Esophagus muscularis mucosa (tissue), 4 donors: ENCODE measurements at places on chromosomes 3 and 15. TPM values are rescaled to one million over a fixed set of nuclear protein-coding genes. Genes with fewer than 3 reads are reported as not detected.
A peak's percentile ranks its signal among the peaks of the same experiment; 100 is the strongest.

DNA sequence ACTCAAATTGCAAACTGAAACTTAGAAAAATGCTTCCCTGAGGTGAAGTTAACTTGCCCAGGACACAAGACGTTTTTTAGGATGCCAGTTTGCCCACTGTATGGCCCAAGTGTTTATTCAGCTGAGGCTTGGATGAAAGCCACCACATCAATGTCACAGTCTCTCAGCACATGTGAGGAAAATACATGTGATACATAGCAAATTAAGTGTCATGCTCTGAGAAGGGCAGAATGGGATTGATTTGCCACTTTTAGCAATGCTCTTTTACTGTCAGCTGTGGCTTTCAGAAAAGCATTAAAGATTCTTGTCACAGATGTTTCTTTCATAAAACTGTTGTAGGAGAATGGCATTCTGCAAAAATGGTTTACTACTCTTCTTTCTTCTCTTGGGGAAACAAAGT, 165.5 kb downstream of the ZIC1 start:
- no peaks in the 10 kb centered on the region for H3K4me1 ChIP-seq
- no peak for DNase-seq
- H3K36me3 ChIP-seq: no peaks in the 10 kb centered on the region
- H3K27ac ChIP-seq: no peak overlapping the region

GRCh38 chr3:117018655-117019054, 309.1 kb downstream of the TUSC7 start:
- no peaks in the 10 kb centered on the region for H3K36me3 ChIP-seq
- no peaks in the 10 kb centered on the region for H3K27me3 ChIP-seq
- H3K27ac ChIP-seq: no peak overlapping the region
- DNase-seq: no peak
- no peak overlapping the region for H3K4me3 ChIP-seq

DNA sequence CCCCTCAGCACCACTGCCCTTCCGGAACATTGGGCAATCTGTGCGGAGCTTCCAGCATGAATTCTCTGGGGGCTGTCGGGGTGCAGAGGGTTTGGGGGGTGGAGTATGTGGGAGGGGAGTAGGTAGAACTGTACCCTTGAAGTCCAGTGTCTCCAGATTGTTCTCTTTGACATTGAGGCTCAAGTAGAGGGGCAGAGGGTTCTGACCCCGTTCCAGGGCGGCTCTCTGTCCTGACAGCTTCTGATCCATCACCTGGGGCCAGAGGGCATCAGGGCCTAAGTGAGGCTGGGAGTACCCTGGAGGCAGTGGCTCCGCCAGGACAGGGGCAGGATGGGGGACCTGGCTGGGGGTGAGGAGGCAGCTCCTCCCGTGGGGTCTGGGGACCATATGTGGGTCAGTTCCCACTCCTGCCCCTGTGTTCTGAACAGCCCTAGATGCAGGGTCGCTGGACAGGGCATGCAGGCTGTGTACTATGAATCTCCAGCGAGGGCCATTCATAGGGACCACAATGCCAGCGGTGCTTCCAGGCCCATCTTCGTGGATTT, 22.1 kb downstream of the PLA2G4D start:
- no peak for DNase-seq
- no peaks in the 10 kb centered on the region for H3K4me1 ChIP-seq
- H3K27me3 ChIP-seq: no peaks in the 10 kb centered on the region
- H3K27ac ChIP-seq: no peak overlapping the region
- no peak overlapping the region for H3K4me3 ChIP-seq

GRCh38 chr3:43434431-43434830, 148.1 kb downstream of the SNRK start:
- no peaks in the 10 kb centered on the region for H3K27me3 ChIP-seq
- peaks cover 3% of the 10 kb centered on the region for H3K4me1 ChIP-seq
- DNase-seq: no peak

GRCh38 chr3:39176025-39176714, 16.2 kb downstream of the XIRP1 start:
- H3K4me3 ChIP-seq: no peak overlapping the region
- no peaks in the 10 kb centered on the region for H3K36me3 ChIP-seq
- DNase-seq: no peak
- H3K27me3 ChIP-seq: no peaks in the 10 kb centered on the region
- H3K27ac ChIP-seq: peak overlapping the region; percentile 93

DNA sequence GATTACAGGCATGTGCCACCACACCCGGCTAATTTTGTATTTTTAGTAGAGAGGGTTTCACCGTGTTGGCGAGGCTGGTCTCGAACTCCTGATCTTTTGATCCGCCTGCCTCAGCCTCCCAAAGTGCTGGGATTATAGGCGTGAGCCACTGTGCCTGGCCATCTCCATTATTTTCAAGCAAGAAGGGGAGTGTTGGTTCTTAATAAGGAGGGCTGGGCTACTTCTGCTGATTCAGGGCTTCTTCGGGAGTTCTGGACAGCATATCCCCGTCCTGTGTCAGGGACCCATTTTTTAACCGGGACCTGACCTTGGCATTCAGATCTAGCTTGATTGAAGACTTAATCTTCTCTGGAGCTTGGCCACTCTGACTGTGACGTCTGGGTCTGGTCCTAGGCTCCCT, 74.1 kb upstream of the SYN2 start:
- H3K36me3 ChIP-seq: no peaks in the 10 kb centered on the region
- no peaks in the 10 kb centered on the region for H3K27me3 ChIP-seq

DNA sequence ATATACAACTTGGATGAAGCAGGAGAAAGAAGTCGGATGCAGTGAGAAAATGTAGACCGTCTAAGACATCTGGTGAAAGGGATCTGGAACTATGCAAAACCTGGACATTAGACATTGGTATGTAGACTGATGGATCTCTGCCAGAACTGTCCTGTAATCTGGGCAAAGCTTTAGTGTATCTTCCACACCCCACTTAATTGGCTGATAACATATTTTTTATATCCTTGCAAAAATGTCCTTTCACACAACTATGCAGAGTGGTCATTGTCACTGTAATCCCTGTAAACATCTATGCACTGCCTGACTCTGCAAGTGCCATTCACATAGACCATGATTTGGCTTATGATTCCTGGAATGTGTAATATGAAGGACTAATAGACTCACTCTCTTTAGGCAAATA, 163.1 kb downstream of the TUSC7 start:
- no peak overlapping the region for H3K4me3 ChIP-seq
- H3K36me3 ChIP-seq: no peaks in the 10 kb centered on the region
- H3K4me1 ChIP-seq: no peaks in the 10 kb centered on the region
- H3K27me3 ChIP-seq: no peaks in the 10 kb centered on the region

DNA sequence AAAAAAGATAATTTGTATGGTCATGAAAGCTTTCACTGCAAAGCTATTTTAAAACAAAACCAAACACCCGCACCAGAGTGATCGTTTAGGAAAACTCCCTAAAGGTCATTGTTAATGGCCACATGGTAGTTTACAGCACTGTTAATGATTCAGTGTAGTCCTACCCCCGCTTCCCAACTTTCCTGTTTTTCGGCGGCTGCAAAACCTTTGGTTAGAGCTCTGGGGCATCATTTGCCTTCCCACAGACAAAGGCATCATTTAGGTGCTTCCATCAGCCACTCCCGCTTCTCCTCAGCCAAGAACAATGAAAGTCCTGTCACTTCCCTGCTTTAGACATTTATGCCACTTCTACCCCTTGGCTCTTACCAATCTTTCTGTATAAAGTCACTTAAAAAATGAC, 10.6 kb downstream of the MELTF start:
- H3K4me3 ChIP-seq: no peak overlapping the region
- H3K4me1 ChIP-seq: no peaks in the 10 kb centered on the region
- no peak overlapping the region for H3K27ac ChIP-seq

GRCh38 chr15:85412956-85413854, 32.8 kb downstream of the AKAP13 start:
- peak overlapping the region; percentile 76 for H3K27ac ChIP-seq
- DNase-seq: no peak
- H3K27me3 ChIP-seq: no peaks in the 10 kb centered on the region

DNA sequence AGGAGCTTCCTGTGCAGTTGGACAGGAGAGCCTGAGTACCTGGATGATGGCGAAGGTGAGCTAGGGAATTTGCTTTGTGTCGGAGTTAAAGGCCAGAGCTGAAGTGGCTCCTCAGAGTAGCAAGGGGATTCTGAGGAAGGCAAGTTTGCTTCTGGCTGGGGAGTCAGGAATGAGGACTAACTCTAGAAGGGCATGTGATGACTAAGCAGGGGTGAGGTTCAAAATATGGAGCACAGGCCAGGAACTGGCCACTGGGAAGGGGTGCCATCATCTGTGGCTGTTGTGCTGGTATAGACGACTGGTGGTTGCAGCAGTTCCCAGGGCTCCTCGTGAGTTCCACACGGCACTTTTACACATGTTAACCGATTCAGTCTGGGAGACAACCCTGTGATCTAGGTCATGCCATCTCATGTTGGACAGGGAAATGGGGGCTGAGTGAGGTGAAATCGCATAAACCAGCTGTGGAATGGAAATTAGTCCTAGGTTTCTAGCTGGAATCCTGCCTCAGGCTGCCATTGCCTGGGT, 100.8 kb downstream of the EEFSEC start:
- no peak for DNase-seq
- no peak overlapping the region for H3K4me3 ChIP-seq
- peaks cover 5% of the 10 kb centered on the region for H3K4me1 ChIP-seq
- no peaks in the 10 kb centered on the region for H3K27me3 ChIP-seq
- H3K36me3 ChIP-seq: no peaks in the 10 kb centered on the region

DNA sequence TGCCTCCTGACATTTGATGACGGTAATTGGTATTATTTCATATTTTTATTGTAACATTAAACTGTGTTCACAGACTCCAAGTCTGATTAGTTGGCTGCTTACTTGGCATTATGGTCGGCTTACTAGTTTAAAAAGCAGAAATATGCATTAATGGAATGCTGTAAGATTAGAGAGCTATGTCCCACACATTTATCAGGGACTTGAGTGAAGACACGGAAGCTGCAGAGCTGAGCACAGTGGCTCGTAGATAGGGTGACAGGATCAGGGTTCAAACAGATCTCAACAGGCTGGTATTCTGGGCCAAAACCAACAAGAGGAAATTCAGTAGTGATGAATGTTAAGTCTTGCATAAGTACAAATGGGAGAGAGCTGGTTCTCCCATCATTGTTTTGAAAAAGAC, 113.8 kb downstream of the ADAMTSL3 start:
- H3K36me3 ChIP-seq: no peaks in the 10 kb centered on the region
- no peak overlapping the region for H3K4me3 ChIP-seq
- no peak for DNase-seq
- no peaks in the 10 kb centered on the region for H3K27me3 ChIP-seq
- no peak overlapping the region for H3K27ac ChIP-seq

- H3K27me3 ChIP-seq: no peaks in the 10 kb centered on the region
- DNase-seq: no peak
Measured at GRCh38 chr3:144364737-144365136, 393.1 kb downstream of the DIPK2A start.

DNA sequence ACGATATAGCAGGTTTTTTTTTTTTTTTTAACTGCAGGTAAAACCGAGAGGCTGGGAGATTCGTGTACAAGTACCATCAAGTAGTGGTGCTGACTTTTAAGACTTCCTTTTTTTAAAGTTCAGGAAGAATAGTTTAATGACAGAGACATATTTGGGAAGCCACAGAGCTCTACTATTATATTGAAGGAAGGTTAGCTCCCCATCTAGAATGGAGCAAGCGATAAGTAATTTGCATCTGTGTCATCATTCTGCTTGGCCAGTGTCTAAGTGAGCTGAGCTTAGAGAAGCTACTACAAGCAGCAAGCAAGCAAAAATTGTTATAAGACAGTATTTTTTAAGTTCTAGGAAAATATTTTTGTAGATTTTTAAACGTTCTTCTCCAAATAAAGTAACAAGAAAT, 203.2 kb downstream of the ATP8B4 start:
- H3K27ac ChIP-seq: no peak overlapping the region
- DNase-seq: no peak
- H3K4me3 ChIP-seq: no peak overlapping the region
- no peaks in the 10 kb centered on the region for H3K27me3 ChIP-seq
- H3K36me3 ChIP-seq: no peaks in the 10 kb centered on the region

GRCh38 chr3:152524198-152525140, 255.7 kb downstream of the MBNL1 start:
- H3K4me3 ChIP-seq: no peak overlapping the region
- no peaks in the 10 kb centered on the region for H3K27me3 ChIP-seq
- DNase-seq: no peak

DNA sequence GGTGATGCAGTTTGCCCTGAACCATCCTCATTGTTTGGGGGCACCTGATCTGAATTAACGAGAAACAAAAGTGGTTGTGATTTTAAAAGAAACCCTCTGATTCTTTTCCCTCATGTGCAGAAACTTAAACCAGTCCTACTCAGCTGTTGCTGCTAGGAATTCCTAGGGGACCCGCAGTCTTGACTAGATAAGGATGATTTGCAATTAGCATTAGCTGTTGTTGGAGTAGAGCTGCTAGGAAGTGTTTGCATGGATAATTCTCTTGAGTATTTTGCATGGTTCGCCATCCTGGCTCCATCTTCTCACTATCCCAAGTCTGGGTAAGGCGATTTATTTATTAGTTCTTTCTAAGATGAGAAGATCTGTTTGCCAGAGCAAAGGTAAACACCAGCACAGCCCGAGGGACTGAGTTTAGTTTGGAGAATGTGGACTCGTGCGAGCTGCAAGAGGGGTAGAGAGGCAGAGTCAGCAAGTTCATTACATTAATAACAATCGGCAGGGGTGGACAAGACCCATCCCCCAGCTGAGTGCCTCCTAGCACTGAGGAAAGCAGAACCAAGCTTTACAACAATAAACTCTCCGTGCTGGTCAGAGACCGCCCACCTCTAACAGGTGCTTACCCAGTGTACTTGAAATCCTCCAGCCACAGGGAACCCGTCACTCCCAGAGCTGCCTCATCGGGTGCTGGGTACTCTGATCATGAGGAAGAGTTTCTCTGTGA, 4.1 kb downstream of the FGD5 start:
- H3K36me3 ChIP-seq: peaks cover 14% of the 10 kb centered on the region
- no peak for DNase-seq
- no peak overlapping the region for H3K4me3 ChIP-seq
- no peak overlapping the region for H3K27ac ChIP-seq
- H3K27me3 ChIP-seq: no peaks in the 10 kb centered on the region

GRCh38 chr3:38164643-38164951, 740 bp upstream of the OXSR1 start:
- no peak for DNase-seq
- peaks cover 37% of the 10 kb centered on the region for H3K4me1 ChIP-seq
- H3K36me3 ChIP-seq: no peaks in the 10 kb centered on the region
- H3K4me3 ChIP-seq: peak overlapping the region; percentile 99

DNA sequence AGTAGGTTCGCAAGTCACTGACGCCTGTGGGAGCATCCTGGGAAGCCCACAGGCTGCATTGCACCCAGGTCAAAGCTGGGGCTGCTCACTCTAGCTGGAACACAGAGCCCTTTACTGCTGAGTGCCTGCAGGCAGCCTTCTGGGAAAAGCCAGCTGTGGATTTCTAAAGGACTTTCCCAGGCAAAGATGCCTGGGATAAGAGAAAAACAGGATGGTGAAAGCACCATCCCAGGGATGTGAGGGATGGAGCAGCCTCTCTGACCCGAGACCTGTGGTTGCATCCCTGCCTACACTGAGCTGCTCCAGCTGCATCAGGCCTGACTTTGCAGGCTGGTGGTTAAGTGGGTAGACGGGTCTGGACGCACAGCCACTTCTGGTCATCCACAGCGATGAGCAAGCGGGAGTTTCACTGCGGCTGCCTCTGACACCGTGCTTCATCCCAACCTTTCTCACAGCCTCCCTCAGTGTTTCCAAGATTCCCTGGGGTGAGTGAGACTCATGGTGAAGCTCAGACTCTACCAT, 52.5 kb upstream of the AMOTL2 start:
- H3K27me3 ChIP-seq: no peaks in the 10 kb centered on the region
- H3K36me3 ChIP-seq: no peaks in the 10 kb centered on the region
- H3K27ac ChIP-seq: no peak overlapping the region
- DNase-seq: no peak
- H3K4me1 ChIP-seq: peaks cover 4% of the 10 kb centered on the region

The MYEF2 gene
- 28.5 TPM for total RNA-seq

The IQGAP1 gene
- total RNA-seq: 212 TPM

The SEMA3G gene
- total RNA-seq: 39.2 TPM

The P2RY12 gene
- total RNA-seq: 2.9 TPM
